ENCODE measurements at places on chromosomes 13 and 19.

GRCh38 chr19:53971673-53972072 is 8.9 kb downstream of the CACNG8 start:
- DNase-seq = no peak

DNA sequence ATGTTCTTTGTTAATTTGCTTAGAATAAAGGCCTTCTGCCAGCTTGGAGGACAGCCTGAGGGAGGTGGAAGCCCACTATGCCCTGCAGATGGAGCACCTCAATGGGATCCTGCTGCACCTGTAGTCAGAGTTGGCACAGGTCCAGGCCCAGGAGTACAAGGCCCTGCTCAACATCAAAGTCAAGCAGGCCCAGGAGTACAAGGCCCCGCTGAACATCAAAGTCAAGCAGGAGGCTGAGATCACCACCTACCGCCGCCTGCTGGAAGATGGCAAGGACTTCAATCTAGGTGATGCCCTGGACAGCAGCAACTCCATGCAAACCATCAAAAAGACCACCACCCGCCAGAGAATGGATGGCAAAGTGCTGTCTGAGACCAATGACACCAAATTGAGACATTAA is 41.7 kb downstream of the ZNF85 start:
- DNase-seq = no peak

GRCh38 chr19:31408460-31409124 is 59.4 kb upstream of the TSHZ3 start:
- peak; percentile 73 for DNase-seq

GRCh38 chr13:114286808-114287207 is 5.4 kb downstream of the UPF3A start:
- no peak for DNase-seq

DNA sequence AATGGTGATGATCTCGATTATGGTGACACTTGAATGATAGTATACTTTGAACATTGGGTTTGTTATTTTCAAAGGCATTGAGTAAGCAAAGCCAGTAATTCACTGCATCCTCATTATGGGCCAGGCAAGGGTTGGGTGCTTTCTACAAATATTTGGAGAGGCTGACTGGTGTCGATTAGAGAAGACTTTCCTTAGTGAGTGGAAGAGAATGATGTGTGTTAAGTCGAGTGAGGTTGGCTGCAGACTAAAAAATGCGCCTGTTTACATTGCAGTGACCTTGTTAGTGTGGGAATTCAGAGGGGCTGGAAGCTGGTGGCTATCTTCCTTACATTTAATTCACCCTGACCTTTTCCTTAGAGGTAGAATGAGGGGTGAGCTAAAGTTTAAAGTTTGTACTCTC is 22.4 kb upstream of the RNF113B start:
- DNase-seq = no peak

GRCh38 chr13:75871059-75871458 is 234.9 kb downstream of the LMO7 start:
- DNase-seq = no peak

DNA sequence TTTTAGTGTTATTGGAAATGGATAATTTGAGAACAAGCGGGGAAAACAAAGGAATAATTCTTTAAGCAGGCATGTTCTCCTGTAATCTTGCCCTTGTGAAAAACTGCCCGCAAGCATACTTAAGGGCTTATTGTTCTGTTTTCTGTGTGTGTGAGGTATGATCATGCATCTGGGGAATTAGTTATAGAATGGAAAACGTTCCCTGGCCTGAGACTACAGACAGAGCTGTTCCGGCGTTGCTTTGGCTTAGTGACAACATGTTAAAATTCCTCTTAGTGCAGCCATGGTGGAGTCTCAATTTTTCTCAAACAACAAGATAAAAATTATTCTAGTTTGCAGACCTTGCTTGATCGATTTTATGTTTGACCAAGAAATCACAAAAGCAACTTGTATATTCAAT is 560.2 kb upstream of the SPRY2 start:
- no peak for DNase-seq

GRCh38 chr19:7545300-7545699 is 9.8 kb downstream of the PNPLA6 start:
- DNase-seq = no peak

DNA sequence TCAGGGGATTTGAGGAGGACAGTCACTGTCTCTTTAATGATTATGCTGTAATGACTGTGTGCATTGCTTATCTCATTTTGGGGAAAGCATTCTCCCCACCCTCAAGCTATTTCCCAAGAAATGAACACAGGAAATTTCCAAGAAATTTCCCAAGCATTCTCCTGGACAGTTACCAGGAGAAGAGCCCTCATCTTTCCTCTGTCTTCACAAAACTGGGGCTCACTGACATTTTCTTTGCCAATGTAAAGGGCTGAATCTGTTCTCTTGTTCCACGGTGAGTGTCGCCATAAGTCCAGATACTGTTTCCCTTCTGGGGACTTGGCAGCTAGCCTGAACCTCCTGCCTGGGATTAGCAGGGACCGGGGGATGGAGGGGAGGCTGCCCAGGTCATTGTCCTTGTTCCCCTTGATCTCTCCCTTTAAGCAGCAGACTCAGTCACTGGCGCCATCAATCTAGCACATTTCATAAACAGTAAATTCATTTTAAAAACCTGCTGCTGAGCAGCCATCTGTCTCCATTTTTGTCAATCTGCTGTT is 172.8 kb downstream of the DNAJC15 start:
- DNase-seq = no peak

DNA sequence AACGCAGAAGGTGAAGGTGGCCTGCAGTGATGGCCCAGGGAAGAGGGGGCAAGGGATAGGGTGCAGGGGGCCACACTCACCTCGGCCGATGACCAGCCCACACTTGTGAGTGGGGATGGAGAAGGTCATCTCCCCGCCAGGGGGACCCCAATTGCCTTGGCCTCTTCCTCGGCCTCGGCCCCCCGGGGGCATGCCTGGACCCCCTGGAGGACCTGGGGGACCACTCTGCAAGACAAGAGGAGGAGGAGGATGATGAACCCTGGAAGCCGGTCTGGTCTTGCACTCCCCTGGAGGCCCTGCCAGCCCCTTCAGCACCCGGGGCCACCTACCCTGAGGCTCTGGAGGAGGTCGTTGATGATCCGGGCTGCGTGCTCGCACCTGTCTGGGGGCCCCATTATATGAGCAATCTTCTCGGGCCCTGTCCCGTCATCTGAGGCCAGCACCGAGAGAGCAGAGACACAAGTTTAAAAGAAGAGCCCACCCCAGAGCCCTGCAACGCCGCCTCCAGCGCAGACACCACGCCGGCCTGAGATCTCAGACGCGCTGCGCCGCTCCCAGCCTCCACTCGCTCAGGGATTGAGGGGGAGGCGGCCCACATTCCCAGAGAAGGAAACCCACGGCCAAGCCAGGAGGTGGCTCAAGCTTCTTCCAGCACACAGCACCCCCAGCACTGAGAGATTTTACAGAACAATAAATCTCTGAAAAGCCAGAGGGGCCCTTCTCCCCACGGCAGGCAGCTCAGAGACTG is 7.8 kb downstream of the KHSRP start:
- DNase-seq = no peak

DNA sequence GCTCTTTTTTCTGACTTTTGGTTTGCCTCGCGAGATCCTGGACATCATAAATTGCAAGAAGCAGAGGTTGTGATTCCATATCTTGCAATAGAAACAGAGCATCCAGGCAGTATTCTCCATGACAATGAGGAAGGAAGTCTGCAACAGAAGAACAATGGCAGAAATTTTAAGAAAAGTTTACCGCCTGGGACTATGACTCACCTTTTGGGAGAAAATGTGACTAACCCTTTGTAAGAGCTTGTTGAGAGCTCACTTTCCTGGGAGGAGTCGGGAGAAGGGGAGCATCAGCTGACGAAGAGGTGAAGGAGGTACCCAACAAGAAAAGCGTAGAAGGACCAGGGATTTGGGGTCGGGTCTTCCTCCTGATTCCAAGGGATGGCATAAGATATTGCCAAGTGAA is 34.3 kb upstream of the TNFSF11 start:
- DNase-seq = no peak

DNA sequence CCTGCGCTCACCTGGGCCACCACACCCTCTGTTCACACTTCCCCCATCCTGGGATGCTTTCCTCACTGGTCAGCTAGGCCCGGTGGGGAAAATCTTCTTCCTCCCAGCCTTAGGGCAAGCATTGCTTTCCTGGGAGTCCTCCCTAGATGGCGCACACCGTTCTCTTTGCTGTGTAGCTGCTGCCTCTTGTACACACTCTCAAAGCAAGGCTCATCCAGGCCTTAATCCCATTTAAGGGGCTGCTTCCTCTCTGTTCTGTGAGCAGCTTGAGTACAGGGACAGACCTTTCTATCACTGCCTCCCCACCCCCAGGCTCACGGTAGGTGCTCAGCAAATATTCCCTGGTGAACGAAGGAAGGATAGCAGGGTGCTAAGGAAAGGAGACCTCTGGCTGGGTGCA is 11.1 kb downstream of the SLC7A10 start:
- DNase-seq = no peak

- DNase-seq = no peak
Observed at GRCh38 chr19:392375-392970, 16.5 kb downstream of the C2CD4C start.

DNA sequence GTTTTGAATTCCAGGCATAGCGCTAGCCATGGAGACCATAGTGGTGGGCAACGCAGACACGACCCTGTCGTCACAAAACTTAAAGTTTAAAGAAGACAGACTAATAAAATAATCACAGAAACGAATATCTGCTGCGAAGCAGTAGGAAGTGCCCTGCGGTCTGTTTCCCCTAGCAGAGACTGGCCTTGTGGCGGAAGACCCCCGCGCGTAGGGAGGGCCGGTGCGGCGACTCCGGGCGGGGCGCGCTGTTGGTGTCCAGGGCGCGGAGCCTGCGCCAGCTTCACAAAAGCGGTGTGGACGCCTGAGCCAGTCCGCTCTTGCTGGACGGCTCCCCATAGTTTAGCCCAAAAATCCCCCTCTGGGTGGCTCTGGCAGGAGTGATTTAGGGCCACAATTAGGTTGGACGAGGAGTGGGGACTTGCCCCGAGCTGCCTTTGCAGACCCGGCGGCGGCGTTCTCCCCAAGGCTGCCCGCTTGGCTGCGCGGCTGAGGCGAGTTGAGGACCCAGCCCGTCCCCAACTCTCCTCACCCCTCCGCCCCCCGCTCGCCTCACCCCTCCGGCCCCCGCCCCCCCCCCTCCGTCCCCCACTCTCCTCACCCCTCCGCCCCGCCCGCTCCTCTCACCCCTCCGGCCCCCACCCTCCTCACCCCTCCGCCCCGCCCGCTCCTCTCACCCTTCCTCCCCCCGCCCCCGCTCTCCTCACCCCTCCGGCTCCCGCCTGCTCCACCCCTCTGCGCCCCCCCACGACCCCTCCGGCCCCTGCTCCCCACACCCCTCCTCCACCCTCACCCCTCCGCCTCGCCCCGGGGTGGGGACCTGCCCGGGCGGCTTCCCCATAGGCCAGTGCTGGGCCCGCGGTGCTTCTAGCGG is 14.2 kb upstream of the LATS2 start:
- DNase-seq = no peak

GRCh38 chr13:77697217-77698103 is at the start of gene SLAIN1:
SLAIN1 (plus strand) TSS chr13:77697687; CDS start chr13:77697914, 227 bp downstream.
- no peak for DNase-seq

- no peak for DNase-seq
Observed at GRCh38 chr19:33311326-33311682, 9.0 kb upstream of the CEBPA start.

- DNase-seq = no peak
Observed at GRCh38 chr19:50542943-50543342, 25.3 kb downstream of the LRRC4B start.

DNA sequence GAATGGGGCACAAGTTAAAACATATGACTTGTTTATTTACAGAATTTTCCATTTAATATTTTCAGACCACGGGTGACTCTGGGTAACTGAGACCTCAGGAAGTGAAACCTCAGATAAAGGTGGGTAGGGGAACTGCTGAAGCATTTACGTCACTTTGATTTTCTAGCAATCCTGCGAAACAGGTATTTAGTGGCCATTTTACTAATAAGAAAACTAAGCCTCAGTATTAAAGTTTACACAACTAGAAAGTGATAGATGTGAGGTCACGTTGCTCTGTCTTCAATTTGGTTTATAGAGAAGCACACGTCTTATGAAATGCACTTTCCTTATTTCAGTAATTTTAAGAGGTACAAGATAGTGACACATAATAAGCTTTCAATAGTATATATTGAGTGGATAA is 402.8 kb downstream of the FGF9 start:
- DNase-seq = no peak

GRCh38 chr19:15285896-15286591 is 46.3 kb downstream of the BRD4 start:
- DNase-seq = no peak

- no peak for DNase-seq
Observed at GRCh38 chr19:14678199-14678598, 3.6 kb upstream of the ADGRE3 start.

DNA sequence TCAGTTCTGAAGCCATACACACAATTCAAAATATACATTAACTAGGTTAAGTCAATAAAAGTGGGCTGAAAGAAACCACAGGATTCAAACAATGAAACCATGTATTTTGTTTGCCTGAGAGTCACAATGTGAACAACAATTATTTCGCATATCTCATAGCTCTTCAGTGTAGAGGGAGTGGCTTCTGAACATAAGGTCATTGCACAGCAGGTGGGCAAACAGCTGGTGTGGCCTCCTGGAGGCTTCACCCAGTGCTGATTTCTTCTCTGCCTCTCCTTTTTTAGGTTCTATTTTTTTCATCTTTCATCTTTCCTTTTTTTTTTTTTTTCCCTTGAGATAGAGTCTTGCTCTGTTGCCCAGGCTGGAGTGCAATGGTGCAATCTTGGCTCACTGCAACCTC is 40.4 kb upstream of the ZNF254 start:
- no peak for DNase-seq

DNA sequence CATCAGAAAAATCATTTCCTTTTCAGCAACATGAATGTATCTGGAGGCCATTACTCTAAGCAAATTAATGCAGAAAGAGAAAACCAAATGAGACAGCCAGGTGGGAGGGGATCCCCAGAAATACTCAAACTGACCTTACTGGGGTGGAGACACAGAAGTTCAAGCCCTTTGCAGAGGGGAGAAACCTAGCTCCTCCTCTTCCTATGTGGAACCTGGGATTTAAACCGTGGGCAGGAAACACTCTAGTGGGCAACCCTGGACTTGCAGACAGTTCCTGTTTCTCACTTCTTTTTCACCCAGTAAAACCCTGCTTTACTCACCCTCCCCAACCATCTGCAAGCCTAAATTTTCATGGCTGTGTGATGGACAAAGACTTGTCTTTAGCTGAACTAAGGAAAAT is 61.3 kb downstream of the SLITRK6 start:
- DNase-seq = no peak

- no peak for DNase-seq
Observed at GRCh38 chr19:1068009-1069001, 1.3 kb downstream of the ARHGAP45 start.

- DNase-seq = no peak
Observed at GRCh38 chr19:38359242-38360021, 14.9 kb upstream of the PSMD8 start.
